ENCODE measurements at places on chromosomes 4 and X.
A peak's percentile ranks its signal among the peaks of the same experiment; 100 is the strongest.

GRCh38 chrX:16186380-16187007 lies 19.2 kb downstream of the MAGEB17 start:
- DNase-seq, result no peak

GRCh38 chrX:131405497-131405896 lies 116.4 kb upstream of the IGSF1 start:
- DNase-seq, result no peak

DNA sequence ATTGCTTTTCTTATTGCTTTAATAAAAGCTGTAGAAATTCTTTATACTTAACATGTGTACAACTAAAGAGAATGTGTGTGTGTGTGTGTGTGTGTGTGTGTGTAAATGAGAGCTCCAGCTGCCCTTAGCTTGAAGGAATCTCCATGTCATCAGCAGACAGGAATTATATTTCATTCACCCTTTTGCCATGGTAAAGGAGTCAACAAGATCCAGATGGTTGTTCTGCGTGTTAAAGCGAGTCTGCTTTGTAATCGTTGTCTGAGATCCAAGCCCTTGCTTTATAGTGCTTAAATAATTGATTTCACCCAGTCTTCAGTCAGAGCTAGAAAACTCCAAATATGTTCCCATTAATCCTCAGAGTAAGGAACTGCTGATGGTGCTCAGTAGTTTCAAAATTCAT lies 285.5 kb downstream of the PDGFC start:
- no peak for DNase-seq

- no peak for DNase-seq
Measured at GRCh38 chrX:633043-633984, 2.7 kb downstream of the SHOX start.

DNA sequence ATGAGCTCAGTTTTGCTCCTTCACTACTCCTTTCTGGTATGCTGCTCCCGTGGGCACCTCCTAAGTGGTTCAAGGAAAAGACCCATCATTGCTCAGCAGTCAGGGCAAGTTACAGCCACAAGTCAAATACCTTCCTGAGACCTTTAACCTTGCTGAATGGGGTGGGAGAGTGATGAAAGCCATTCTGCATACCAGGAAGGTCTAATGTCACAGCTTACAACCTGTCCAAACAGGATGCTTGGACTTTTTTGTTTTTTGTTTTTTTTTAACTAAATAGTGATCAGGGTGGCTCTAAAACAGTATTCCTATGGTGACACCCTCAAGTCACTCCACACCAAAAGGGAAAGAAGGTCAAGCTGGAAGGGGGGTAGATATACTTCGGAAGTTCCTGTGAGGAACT lies 93.1 kb downstream of the GPC3 start:
- no peak for DNase-seq

- no peak for DNase-seq
Measured at GRCh38 chrX:94051926-94052325, 377.9 kb downstream of the FAM133A start.

- DNase-seq, result no peak
Measured at GRCh38 chr4:182724414-182724813, 192.8 kb downstream of the DCTD start.

- DNase-seq, result no peak
Measured at GRCh38 chrX:17697191-17697590, 40.1 kb upstream of the SCML1 start.

- DNase-seq, result no peak
Measured at GRCh38 chrX:38124000-38124399, 96.7 kb downstream of the SRPX start.

DNA sequence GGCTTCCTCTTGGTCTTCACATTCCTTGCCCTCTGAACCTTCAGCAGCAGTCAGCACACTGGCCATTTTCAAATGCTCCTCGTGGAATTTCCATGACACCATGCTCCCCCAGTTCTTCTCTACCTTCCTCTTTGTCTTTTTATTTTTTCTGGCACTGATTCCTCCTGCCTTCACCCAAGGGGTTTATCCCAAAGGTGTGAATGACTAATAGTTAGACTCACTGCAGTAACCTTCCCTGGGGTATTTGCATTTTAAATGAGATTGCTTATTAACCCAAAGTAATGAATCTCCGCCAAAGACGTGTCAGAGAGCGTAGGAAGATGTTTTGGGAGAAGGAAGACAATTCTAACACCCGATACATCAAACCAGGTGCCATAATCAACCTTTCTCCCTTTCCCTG lies 36.2 kb downstream of the CD40LG start:
- DNase-seq, result no peak

GRCh38 chr4:5203309-5203992 lies 152.2 kb downstream of the STK32B start:
- no peak for DNase-seq

- no peak for DNase-seq
Measured at GRCh38 chr4:174709526-174709925, 119.5 kb downstream of the GLRA3 start.

DNA sequence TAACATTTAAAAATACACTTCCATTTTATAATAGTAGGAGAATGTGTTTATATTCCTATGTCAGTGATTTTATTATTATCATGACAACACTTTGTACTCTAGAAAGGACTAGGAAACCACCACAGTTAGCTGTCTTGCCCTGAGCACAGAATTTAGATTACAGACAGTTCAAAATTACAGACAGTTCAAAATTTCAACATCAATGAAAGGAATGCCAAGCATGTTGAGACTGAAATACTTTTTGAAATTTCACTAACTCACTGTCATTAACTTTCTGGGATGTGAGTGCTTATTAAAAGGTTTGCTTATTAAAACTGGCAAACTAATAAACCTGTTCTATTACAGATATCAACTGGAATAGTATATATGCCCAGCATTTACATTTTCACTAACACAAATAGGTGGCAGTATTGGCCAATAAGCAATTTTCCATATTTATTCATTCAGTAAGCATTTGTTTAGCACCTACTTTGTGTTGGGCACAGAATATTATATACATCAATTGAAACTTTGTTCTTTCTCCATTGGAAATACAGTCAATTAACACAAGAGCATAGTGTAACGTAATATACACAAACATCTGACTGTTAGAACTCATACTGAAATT lies 179.4 kb downstream of the FBXW7 start:
- no peak for DNase-seq

DNA sequence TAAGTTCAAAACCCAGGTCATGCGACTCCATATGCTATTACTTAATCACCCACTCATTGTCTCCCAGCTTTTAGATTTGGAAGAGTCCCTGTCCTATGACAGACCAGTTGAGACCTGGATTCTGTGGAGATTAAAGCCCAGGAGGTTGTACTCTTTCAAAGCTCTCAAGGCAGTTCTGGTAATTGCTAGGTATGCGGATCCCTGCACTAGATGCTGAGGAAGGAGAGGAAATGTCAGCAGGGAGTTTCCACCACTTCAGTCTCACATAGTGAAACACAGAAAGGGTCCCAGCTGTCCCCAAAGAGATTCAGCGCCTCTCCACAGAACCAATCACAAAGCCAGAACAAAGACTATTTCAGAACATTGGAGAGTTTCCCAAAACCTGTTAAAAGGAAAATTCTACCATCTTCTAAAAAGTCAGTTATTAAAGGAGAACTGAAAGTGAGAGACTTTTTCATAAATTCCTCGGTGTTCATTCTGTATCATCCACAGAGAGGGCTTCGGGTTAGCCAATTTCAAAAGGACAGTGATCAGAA lies 53.4 kb downstream of the IRF2 start:
- DNase-seq, result no peak

GRCh38 chrX:85109235-85109634 lies 105.6 kb downstream of the APOOL start:
- DNase-seq, result no peak

DNA sequence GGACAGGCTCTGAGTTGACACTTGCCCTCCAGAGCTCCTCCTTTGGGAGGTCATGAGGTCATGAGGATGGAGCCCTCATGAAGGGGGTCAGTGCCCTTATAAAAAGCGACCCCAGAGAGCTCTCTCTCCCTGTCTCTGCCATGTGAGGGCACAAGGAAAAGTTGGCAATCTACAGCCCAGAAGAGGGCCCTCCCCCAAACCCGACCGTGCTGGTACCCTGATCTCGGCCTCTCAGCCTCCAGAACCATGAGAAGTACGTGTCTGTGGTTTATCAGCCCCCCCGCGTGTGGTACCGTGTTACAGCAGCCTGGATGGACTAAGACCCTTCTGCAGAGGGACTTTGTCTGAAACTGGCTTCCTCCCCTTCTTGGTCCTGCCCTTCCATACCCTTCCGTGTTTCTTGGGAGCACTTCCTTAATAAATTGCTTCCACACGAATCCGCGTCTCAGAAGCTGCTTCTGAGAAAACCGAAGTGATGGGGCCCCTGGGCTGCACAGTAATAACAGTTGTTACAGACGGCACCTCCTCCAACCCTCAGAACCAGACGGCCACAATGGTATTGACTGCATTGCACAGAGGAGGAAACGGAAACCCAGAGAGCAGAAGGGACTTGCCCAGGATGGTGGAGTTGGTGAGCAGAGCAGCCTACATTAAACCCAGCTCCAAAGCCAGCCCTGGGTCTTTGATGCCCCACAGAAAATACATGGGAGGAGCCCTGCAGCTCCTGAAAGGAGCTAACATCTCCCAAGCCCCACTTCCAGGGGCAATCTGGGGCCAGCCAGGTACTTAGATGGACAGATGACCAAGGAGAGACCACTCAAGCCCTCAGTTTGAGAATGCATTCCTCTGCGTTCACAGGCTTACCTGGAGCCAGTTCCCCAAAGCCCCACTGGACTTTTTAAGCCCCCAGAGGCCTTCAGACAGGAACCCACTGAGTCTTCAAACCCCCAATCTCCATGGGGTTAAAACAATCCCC lies 242.7 kb downstream of the BCOR start:
- DNase-seq, result peak; percentile 31

DNA sequence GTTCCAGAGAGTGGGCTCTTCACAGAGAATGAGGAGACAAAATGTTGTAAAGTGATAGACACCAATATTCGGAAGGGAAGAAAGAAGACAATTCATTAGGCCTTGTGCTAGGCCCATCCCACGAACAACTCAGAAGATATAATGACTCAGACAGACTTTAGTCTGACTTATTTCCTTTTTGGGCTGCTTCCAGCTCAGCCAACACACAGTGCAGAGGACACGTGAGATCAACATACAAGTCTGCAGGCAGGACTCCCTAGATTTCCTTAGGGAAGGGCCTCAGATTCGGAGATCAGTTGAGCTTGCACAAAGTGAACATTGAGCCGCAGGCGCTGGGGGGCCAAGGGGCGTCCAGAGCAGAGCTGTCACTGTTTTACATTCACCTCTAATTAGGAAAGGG lies 290.7 kb upstream of the TENM3 start:
- DNase-seq, result no peak

- DNase-seq, result no peak
Measured at GRCh38 chr4:57078685-57079521, 31.3 kb downstream of the IGFBP7 start.

DNA sequence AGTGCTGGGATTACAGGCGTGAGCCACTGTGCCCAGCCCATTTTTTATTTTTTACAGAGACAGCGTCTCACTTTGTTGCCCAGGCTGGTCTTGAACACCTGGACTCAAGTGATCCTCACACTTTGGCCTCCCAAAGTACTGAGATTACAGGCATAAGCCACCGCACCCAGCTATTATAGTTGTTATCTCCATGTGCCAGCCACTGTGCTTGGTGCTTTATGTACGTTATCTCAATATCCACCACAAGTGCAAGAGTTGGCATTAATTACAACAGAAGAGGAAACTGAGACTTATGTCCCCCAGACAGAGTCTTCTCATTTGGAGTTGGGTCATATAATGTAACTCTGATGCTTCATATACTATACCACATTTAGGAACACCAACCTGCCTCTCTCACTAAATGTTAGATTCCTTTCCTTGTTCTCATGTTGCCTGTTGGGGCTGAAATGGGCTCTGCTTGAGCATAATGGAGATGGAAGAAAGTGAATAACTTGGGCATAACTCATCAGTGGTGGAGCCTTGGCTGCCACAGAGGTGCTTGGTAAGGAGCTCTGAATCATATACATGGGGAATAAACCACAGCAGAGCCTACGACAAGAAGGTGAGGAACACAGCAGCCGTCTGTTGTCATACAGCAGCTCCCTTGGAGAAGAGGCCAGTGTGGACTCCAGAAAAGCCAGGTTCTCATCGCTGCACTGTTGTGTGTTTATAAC lies 84.3 kb downstream of the SPRY1 start:
- DNase-seq, result no peak

DNA sequence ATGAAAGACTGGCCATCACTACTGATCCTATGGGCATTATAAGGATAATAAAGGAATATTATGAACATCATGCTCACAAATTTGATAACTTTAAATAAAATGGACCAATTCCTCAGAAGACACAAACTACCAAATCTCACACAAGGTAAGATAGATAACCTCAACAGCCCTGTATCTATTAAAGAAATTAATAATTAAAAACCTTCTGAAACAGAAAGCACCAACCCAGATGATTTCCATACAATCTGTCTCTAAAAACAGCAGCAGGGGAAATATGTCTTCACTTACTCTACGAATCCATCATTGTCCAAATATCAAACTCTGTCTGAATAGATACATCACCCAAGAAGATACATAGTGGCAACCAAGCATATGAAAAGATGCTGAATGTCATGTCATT lies 55.2 kb downstream of the LCORL start:
- no peak for DNase-seq

DNA sequence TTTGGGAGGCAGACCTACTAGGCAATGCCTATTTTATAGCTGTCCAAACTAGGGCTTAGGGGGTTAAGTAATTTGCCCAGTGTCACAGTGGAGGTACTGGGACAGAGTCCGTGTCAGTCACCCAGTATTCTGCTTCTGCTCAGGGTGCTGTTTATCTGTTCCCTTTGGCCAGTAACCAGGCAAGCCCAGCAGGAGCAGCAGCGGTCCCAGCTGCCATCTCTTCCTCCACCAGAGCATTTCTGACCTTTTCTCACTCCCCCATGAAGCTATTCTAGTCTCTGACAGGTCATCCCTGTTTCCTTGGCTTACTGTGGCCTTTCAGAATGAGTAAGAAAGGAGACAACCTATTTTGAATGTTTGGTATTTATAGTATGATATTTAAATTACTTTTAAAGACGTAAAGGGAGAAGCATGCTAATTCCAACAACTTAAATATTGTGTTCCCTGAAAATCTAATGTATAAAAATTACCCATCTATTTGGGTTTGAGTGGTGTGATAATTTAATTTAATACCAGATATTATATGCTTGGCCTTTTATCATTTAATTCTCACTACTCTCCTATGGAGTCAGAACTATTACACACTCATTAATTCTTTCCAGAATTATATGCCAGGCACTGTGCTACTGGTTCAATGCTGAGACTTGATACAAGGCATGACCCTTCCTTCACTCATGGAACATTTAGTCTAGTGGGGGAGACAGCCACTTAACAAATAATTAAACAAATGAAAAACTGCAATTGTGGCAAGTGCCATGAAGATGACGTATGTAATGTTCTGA lies 60.6 kb downstream of the RPS6KA3 start:
- no peak for DNase-seq

DNA sequence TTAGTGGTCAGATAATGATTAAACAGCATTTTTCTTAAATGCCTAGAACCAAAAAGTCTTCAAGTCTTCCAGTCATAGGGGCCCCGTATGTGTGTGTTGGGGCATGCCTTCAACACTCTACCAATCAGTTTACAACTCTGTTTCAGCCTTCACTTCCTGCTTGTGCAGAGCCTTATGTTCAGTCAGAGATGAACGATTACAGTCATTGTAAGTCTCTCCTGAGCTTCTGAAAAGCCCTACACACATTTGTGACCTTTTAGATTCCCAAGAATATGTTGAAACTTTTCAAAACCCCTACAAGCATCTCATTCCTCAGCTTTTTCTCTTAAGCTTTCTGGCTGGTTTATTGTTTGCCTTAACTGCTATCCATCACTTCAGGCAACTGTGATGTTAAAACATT lies 591.2 kb downstream of the ZNF674 start:
- DNase-seq, result no peak

GRCh38 chr4:134533068-134533467 lies 331.5 kb upstream of the PABPC4L start:
- DNase-seq, result no peak

All from stimulated activated CD8-positive, alpha-beta memory T cell treated with anti-CD3 and anti-CD28 coated beads, Interleukin-4, amount 100 ng/mL, for 4 hours (primary cell).